ENCODE measurements at places on chromosomes 6 and 20.

DNA sequence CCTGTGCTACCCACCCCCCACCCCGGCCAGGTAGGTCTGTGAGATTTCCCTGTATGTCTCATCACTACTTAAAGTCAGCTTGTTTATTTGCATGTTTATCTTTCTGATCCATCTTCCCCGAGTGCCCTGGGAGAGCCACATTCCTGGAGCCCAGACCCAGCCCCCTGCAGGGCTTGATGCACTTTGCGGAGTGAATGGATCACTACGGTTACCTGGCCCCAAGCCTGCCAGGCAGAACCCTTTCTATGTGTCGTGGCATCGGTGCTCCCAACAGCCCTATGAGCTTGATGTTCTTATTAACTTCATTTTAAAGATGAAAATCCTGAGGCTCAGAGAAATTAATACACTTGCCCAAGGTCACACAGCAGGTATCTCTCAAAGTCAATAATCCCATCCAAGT, 13.6 kb upstream of the SLCO4A1 start:
- no peak for DNase-seq

GRCh38 chr20:64084685-64085152, 521 bp upstream of the LKAAEAR1 start:
- no peak for DNase-seq

DNA sequence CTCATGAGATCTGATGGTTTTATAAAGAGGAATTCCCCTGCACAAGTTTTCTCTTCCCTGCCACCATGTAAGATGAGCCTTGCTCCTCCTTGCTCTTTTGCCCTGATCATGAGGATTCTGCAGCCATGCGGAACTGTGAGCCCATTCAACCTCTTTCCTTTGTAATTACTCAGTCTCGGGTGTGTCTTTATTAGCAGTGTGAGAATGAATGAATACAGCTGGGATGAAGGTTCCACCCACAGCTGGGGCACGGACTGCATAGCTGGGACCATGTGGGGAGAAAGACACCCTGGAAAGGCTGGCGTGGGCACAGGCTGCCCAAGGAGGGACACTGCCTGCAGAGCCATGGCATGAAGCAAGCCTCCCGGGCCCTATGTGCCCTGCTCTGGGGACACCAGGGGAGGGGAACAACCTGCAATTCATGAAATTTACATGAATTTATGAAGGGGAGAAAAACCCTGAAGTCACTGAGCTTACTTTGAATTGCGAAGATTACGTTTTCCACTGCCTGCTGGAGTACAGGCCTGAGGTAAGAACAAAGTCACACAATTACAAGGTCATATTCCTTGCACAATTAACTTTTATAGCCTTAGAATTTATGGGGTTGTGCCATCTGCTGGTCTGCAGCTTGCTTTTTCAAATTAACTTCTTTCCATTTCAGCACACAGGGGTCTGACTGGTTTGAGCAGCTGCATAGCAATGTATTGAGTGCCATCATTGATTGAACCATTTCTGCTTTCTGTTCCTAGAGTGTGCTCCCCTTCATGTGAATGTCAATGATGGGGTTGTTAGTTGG, 46.2 kb downstream of the SLC22A1 start:
- no peak for DNase-seq

DNA sequence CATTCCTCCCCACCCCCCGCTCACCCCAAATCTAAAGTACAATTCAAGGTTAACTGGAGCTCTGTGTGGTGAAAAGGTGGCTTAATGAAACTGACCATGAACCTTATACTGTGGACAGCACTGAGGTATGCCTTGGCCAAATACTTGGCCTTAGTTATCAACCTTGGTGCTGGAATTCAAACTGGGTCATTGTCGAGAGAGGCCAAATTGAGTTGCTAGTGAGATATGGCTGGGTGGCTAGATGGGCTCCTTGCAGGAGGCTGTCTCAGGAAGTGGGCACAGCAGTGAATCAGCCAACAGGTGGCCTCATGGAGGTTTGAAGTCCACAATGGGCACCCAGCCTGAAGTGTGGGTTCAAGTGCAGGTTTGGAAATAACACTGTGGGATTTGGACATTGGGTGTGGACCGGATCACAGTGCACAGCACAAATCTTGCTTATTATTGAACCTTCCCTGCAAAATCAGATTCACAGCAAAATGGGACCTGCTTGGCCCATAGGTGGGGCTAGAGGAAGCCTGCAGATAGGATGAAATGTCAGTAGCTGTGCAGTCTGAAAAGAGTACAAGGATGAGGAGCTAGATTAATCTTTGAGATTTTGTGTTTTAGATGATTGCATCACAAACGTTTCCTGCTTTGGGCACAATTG, 5.6 kb upstream of the BTBD3 start:
- no peak for DNase-seq

- DNase-seq: no peak
Measured at GRCh38 chr20:62234339-62234738, 4.0 kb upstream of the OSBPL2 start.

DNA sequence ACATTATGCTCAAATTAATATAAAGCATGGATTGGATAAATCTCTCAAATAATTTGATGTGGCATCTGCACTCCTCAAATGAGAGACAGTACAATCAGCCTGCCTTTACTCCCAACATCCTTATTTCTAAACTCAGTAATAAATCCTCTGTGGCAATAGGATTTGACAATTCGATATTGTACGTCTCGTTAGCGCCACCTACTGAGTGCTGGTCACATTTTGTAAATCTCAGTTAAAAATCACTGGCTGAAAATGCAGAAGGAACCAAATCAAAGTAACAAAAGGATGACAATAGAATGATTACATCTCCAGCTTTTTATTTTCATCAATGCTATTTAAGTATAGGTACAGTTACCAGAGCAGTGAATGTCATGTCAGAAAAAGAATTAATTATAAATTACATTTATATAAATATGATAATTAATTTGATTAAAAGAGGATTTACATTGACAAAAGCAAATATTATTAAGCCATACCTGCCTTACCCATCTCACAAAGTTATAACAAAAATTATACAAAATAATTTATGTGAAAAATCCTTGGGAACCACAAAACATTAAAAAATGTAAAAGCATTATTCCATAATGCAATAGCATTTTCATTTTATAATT, 20.2 kb upstream of the GJE1 start:
- DNase-seq: peak; percentile 86

DNA sequence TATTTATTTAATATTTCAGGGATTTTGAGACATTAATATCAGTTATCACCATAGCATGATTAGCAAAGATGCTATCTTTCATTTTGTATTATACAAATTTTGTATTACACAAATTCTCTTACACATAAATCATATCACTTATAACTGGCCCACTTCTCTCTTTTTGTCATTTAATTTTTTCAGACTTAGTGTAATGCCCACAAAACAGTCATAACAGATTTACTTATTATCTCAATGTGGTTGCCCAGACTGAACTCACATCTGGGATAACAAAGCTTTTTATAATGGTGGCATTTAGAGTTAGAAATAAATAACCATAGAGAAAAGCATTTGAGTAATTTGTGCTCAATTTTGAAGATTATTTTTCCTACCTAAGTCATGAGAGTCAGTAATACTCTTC, 148.3 kb downstream of the TFAP2B start:
- no peak for DNase-seq

DNA sequence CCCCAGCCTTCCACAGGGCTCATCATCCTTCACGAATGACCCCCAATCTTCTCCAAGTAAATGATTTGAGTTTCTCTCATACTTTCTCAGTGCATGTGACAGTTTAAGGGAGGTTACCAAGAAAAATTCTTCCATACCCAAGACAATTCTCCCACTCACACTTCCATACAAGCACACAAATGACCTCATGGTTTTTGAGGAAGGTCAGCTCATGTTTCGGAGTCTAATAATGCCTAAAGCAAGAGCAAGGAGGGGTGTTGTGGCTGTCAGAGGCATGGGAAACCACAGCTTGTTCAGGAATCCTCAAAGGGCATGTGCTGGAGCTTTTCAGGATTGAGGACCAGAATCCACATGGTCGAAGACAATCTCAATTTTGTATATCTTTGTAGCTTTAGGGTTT, 279.0 kb downstream of the MAFB start:
- no peak for DNase-seq

GRCh38 chr6:120604510-120604909, 729.8 kb downstream of the TBC1D32 start:
- DNase-seq: no peak

- DNase-seq: no peak
Measured at GRCh38 chr6:36593569-36594028, 563 bp upstream of the SRSF3 start.

DNA sequence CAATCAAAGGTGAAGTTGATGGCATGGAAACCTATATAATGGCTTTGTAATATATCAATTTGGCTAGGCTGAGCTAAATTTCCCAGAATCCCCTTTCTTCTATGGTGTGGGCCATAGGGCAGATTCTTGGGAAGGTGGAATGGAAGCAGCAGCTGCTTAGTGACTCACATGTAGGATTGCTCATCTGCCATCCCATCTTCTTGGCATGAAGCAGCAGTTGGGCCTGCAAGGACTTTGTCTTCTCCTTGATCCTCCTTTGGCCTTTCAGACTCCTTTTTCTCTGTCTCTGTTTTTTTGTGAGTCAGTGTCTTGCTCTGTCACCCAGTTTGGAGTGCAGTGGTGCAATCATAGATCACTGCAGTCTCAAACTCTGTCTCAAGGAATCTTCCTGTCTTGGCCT, 52.6 kb upstream of the CEP162 start:
- DNase-seq: no peak

DNA sequence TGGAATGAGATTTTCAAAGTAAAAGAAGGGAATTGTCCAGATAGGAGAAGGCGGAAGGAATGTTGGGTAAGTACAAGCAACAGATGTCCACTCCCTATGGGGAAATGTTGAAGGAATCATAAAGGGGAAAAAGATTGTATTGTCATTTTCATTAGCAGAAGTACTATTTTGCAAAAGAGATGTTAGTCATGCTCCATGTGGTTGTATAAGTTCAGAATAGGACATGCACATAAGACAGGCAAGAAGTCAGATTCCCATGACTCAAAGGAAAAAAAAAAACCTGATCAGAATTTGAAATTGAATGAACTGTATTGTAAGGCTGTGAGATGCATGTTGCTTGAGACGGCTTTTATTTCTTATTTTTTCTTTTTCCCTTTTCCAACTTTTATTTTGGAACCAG, 36.8 kb downstream of the GRM1 start:
- DNase-seq: no peak

GRCh38 chr6:99521633-99522151, 6.5 kb upstream of the USP45 start:
- no peak for DNase-seq

DNA sequence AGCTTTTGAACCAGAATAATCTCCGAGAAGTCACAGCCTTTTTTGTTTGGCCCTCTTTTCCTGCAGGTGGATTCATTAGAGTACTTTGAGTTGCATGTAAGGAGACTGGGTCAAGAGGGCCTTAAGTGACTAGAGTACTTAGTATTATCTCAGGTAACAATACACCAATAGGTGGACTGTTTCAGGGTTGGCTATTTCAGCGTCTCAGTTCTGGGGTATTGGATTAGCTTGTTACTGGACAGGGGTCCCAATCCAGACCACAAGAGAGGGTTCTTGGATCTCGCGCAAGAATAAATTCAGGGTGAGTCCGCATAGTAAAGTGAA, 47.3 kb upstream of the SLC9A8 start:
- no peak for DNase-seq

DNA sequence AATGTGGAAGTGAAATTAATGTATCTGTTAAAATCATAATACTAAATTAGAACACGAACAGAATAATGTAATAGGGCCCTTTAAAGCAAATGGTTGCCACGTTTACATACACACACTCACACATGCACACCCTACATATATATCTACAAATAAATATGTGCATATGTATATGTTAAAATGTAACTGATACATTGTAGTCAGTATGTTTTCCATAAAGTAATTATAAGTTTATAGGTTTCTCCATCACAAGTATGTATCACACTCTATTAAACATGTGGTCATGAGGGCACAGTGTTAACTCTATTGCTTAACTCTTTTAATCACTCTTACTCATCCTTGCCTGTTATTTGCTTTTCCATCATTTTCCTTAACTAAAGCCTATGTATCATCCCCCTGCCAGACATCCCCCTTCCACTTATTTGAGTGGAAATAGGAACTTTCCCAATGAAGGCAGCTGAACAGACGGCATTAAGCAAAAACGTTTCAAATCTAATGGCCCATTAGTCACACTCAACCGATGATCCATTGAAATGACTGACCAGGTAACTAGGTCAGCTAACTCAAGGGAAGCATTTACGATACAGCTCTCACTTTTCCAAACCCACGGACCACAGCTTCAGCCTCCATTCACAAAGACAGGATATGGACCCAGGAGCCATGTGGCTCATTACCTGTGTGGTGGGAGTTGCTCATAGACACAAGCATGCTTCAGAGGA, 89.3 kb downstream of the HAO1 start:
- DNase-seq: no peak

Measured in tongue (tissue), 3 donors.